ENCODE measurements at places on chromosomes 3 and 15.

GRCh38 chr15:67303490-67304363, 49.1 kb downstream of the IQCH start:
- DNase-seq: no peak

- no peak for DNase-seq
Observed at GRCh38 chr15:30940359-30940758, 36.6 kb downstream of the FAN1 start.

DNA sequence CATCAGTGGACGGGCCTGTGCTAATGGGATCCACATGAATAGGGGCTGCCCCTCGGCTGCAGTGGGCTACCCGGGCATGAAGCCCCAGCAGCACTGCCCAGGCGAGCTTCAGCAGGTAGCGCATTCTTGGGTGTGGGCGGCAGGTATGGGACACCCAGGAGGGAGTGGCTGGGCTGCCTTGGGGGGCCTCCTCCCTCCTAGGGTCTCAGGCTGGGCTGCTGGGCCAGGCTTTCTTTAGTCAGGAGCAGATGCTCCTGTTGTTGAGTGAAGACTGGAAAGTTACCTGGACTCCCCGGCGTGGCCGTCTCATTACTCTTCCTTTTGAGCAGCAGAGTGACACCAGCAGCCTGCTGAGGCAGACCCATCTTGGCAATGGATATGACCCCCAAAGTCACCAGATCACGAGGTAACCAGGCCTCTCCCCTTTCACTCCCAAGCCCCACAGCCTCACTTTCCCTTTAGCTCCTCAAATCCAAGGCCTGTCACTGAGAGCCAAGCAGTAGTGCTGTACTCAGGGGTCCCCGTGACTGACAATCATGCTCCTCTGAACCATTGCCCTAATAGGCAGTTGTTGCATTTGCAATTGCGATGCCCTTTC, 73.2 kb downstream of the BOC start:
- no peak for DNase-seq

GRCh38 chr3:98623572-98624280, 30.3 kb upstream of the CPOX start:
- no peak for DNase-seq

GRCh38 chr15:68265674-68266073, 11.9 kb upstream of the FEM1B start:
- DNase-seq: no peak

DNA sequence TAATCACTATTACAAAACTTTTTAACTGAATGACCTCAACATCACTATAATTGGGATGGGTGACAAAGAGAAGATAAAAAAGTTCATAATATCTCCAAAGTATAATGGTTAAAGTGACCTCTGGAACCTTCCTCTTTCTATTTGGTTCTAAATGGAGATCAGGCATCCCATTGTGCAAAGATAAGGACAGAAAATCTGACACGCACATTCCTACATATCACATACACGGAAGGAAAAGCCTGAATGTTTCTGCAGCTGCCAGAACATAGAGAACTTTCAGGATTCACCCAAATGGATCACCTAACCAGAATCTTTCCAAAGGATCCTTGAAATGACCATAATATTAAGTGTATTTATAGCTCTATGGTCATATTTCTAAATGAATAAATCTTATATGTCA, 128.2 kb downstream of the TFDP2 start:
- no peak for DNase-seq

- no peak for DNase-seq
Observed at GRCh38 chr15:81113861-81114291, 20.2 kb upstream of the CFAP161 start.

DNA sequence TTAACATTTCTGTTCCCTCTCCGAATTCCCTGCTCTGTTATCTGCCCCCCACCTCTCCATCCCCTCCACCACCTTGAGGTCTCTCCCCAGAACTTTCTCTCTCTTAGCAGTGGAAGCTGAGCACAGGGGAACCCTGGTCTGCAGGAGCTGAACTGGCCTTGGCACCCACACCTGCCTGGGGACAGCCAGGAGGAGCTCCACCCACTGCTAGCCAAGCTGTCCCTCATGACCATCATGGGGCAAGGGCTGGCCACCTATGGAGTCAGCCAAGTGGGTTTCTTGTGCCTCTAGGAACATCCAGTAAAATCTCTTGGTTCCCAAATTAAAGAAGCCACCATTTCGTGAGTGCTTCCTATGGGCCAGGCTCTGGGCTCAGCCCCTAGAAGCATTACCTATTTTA, 276.4 kb upstream of the TLE3 start:
- DNase-seq: no peak

GRCh38 chr15:89443581-89443980, 52.8 kb downstream of the RHCG start:
- DNase-seq: no peak

DNA sequence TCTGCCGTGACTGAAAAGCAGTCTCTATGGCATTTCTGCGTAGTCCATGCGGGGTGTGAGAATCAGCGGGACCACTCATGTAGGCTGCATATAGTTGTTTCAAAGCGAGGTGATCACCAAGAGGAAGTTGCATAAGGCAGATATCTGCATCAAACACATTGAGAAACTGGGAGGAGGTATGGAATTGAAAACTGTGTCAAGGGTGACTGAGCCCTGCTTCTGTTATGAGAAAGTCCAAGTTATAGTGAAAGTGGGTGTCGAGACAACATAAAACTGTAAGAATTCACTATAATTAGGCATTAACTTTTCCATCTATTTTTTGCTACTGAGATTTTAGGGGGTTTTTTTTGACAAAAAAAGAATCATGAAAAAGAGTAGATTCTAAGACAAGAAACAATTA, 109.3 kb downstream of the ZIC1 start:
- DNase-seq: no peak

- DNase-seq: no peak
Observed at GRCh38 chr3:38828681-38829080, 12.7 kb upstream of the SCN10A start.

DNA sequence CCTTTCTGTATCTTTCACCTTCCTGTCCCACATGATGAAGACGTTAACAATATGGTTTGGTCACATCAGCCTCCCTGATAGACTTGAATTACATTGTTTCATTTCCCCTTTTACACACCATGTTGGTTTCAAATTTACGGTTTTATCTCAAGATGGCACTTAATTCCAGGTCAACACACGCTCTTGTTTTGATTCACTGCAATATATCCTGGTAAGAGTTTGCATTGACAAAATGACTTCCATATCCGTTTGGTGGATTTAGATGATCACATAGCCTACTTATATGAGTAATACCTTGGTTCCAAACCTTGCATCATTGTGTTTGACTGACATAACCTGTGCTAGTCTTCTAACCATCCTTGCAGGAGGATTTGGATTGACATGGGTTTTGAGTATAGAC, 499.4 kb downstream of the ROBO1 start:
- no peak for DNase-seq

- DNase-seq: no peak
Observed at GRCh38 chr15:91110407-91110806, 10.3 kb downstream of the SV2B start.

DNA sequence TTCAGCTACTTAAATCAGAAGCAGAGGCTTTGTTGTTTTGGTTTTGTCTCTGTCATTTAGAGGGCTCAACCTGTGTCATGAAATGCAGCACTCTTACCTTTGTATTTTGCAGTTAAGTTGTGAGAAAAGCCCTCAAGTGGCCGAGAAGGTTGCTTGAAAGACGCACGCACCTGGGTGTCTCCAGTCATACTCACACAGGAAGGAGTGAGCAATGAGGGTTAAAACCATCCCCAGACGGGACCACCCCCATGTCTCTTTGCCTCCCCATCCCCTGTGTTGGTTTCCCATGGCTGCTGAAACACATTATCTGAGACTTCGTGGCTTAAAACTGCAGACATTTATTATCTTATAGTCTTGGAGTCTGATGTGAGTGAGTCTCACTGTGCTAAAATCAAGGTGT, 376.1 kb upstream of the CFAP20DC start:
- no peak for DNase-seq

DNA sequence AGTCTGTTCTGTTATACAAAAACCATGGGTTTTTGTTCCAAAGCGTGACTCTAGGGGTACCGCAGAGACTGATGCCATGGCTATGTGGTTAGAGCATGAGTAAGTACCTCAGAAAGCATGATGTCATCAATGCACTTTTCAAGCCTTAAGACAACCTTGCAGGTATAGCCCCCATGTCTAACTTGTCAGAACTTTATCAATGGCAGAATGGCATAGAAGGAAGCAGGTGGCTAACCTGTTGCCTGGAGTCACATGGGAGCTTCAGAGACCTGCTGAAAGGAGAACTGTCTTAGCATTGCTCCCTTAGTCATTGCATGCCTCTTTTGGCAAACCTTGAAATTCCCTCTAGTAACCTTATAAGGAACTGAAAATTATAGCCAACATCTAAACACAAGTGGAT, 52.5 kb downstream of the EOMES start:
- DNase-seq: no peak

GRCh38 chr3:62192891-62193290, 180.5 kb downstream of the FEZF2 start:
- DNase-seq: no peak

GRCh38 chr3:196563721-196564225, 4.6 kb downstream of the WDR53 start:
- no peak for DNase-seq

DNA sequence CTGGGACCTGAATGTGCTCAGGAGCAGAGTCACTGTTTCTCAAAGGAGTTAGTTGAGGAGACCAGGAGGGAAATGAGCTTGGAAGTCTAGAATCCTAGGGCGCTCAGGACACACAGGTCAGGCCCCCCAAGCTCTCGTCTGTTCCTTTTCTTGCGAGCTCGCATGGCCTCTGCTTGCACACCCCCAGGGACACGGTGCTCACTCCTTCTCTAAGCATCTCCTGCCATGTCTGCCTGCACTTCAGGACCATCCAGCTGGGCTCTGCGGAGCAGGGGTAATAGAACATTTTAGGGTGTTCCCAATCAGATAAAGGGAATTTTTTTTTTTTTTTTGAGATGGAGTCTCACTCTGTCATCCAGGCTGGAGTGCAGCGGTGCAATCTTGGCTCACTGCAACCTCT, 213.2 kb downstream of the XXYLT1 start:
- no peak for DNase-seq

Data from activated naive CD8-positive, alpha-beta T cell treated with anti-CD3 and anti-CD28 coated beads, Interleukin-2, amount 10 ng/mL, durations not matched to agents 7 days and 5 days (primary cell).